ENCODE measurements at places on chromosomes 13 and 19. TPM values are rescaled to one million over a fixed set of nuclear protein-coding genes. Genes with fewer than 3 reads are reported as not detected.
A peak's percentile ranks its signal among the peaks of the same experiment; 100 is the strongest.

DNA sequence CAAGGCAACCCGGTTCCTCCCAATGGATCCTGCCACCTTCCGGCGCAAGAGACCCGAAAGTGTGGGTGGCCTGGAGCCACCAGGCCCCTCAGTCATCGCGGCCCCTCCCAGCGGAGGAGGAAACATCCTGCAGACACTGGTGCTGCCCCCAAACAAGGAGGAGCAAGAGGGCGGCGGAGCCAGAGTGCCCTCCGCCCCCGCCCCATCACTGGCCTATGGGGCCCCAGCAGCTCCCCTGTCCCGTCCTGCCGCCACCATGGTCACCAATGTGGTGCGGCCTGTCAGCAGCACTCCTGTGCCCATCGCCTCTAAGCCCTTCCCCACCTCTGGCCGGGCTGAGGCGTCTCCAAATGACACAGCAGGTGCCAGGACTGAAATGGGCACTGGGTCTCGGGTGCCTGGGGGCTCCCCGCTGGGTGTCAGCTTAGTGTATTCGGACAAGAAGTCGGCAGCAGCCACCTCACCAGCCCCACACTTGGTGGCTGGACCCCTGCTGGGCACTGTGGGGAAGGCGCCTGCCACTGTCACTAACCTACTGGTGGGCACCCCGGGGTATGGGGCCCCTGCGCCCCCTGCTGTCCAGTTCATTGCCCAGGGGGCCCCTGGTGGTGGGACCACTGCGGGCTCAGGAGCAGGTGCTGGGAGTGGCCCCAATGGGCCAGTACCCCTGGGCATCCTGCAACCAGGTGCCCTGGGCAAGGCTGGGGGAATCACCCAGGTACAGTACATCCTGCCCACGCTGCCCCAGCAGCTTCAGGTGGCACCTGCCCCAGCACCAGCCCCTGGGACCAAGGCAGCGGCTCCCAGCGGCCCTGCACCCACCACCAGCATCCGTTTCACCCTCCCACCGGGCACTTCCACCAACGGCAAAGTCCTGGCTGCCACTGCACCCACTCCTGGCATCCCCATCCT lies 11.2 kb upstream of the PRR19 start:
- peak; percentile 30 for DNase-seq

- DNase-seq, result peak; percentile 2
Observed at GRCh38 chr13:34675626-34676025, 266.4 kb upstream of the NBEA start.

GRCh38 chr19:17803264-17803896 lies 8.4 kb downstream of the B3GNT3 start:
- peak; percentile 38 for DNase-seq

GRCh38 chr19:17058236-17058635 lies 17.0 kb downstream of the HAUS8 start:
- peak; percentile 34 for DNase-seq

DNA sequence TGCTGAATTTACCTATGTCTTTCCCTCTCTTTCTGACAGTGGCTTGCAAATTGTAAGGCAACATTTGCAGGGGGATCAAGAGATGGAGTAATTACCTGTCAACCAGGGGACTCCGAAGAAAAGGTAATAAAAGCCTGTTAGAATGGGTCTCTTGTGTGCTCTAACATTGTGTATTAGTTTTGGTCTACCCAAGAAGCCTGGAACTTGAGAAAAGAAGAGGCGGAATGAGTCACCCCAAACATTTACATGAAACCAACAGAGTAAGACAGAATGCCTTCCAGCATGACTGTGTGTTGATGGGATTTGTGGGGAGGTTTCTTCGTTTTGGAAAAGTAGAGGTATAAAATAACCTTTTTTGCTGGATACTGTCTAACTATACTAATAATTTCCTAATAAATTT lies 36.7 kb downstream of the ZAR1L start:
- DNase-seq, result no peak

ZNF284 gene
- 2.6 TPM for total RNA-seq

NCCRP1 gene
- total RNA-seq, result not detected

GRCh38 chr13:78420814-78421213 lies 182.5 kb downstream of the POU4F1 start:
- no peak for DNase-seq

GRCh38 chr13:106277484-106278154 lies 257.8 kb downstream of the EFNB2 start:
- no peak for DNase-seq

DNA sequence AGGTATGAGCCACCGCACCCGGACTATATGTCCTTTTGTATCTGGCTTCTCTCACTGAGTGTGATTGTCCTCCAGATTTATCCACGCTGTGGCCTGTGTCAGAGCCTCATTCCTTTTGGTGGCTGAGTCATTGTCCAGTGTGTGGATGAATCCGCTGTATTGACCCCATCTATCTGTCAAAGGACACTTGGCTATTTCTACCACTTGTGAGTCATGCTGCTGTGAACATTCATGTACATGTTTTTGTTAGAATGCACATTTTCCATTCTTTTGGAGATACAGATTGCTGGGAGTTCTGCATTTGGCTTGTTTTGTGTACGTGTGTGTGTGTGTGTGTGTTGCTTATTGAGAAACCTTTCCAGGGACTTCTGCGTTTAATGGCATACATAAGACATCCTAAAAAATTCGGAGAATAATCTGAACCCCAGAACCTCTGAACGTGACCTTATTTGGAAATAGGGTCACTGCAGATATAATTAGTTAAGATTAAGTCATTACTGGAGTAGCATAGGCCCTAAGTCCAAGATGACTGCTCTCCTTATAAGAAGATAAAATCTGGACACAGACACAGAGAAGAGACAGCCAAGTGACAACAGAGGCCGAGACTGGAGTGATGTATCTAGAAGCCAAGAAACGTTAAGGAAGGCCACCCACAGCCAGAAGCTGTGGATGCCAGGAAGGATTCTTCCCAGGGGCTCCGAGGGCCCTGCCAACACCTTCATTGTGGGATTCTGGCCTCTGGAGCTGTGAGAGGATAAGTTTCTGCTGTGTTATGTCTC lies 4.9 kb upstream of the GIPC3 start:
- peak; percentile 96 for DNase-seq

- DNase-seq, result no peak
Observed at GRCh38 chr19:47661611-47662010, 51.6 kb upstream of the EHD2 start.

CNN1 gene
- total RNA-seq, result 0.78 TPM

- peak; percentile 47 for DNase-seq
Observed at GRCh38 chr19:48842789-48843162, 6.5 kb upstream of the HSD17B14 start.

DNA sequence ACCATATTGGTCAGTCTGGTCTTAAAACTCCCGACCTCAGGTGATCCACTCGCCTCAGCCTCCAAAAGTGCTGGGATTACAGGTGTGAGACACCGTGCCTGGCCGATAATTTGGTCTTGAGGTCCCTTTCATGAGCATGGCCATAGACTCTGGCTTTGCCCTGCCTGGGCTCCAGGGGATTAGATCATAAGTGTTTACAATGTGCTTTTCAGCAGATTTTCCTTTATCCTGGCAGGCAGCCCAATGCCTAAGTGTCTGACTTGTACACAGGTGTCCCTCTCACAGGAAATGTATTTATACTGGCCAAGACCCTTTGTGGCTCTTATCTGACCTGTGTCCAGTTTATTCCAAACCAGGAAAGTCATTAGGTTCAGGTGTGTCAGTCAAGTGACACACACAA lies 15.9 kb downstream of the BCAM start:
- no peak for DNase-seq

GRCh38 chr19:29029268-29029958 lies 183.5 kb downstream of the UQCRFS1 start:
- DNase-seq, result no peak

GRCh38 chr13:45108716-45109101 lies 11.6 kb upstream of the GTF2F2 start:
- DNase-seq, result no peak

- DNase-seq, result no peak
Observed at GRCh38 chr19:35295792-35296462, 4.0 kb downstream of the MAG start.

GRCh38 chr19:4267101-4267900 lies 11.8 kb upstream of the SHD start:
- peak; percentile 72 for DNase-seq

TARM1 gene
- not detected for total RNA-seq

GRCh38 chr13:31334994-31335557 lies 135.3 kb downstream of the B3GLCT start:
- no peak for DNase-seq

CPAMD8 gene
- total RNA-seq, result not detected

GRCh38 chr19:52138278-52138982 lies 1.3 kb downstream of the ZNF616 start:
- DNase-seq, result peak; percentile 18

SMARCA4 gene
- total RNA-seq, result 194 TPM

DNA sequence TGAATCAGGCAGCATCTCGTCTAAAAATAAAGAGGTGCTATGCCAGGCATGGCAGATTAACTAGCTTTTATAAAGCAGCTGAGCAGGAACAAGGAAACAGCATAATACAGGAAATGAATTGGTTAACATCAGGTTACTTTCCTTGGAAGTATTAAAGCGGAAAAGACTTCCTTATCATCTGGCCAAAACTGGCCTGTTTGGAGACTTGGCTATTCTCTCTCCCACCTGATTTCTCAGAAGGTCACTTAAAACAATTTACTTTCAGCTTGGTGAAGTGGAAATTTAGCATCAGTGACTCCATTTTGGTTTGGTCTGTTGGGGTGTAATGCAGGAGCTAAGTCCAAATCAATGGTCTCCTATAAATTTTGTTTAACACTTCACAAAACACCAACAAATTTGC lies 191.6 kb downstream of the NUFIP1 start:
- DNase-seq, result no peak

DNA sequence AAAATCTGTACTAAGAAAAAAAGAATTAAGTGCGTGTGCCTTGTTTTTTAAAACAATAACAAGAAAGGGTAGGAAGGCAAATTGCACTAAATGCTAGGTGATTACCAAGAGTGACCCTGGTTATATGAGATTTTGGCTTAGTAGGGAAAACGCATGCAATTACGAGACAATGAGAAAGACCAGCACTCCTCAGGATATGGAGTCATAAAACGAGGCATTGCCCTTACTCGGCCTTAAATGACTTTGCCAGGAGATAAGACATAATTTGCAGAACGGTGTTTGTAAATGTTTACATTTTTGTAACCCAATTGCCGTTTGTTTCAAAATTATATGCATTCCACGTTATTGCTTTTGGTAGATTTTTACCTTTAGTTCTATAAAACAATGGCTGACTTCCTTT lies 179.8 kb downstream of the RBM26 start:
- DNase-seq, result no peak

DNA sequence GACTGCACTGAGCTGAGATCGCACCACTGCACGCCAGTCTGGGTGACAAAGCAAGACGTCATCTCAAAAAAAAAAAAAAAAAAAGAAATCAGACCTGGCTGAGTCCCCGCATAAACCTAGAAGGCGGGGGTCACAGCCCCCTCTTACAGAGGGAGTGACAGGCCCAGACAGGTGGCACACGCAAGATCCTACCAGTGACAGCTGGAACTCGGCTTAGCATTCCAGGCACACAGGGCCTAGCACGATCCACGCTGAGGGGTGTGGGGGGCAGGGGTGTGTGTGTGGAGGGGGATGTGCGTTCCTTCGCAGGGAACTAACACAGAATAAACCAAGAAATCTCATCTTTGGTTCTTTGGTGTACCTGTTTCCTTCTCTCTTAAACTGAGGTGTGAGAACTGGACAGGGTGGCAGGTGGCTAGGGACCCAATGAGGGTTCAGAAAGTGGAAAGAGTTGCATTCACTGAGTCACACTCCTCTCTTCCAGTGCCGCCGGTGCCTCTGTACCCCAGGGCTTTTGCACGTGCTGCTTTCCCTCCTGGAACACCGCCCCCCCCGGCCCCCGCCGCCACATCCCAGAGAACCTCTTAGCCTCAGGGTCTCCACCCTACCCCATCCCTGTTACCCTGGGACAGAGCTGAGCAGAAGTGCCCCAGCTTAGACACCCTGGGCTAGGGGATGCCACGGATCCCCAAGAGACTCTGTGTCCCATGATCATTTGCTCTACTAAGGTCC lies 5.0 kb downstream of the SGTA start:
- no peak for DNase-seq

FXYD3 gene
- total RNA-seq, result not detected

ZNF418 gene
- total RNA-seq, result 0.31 TPM

DNA sequence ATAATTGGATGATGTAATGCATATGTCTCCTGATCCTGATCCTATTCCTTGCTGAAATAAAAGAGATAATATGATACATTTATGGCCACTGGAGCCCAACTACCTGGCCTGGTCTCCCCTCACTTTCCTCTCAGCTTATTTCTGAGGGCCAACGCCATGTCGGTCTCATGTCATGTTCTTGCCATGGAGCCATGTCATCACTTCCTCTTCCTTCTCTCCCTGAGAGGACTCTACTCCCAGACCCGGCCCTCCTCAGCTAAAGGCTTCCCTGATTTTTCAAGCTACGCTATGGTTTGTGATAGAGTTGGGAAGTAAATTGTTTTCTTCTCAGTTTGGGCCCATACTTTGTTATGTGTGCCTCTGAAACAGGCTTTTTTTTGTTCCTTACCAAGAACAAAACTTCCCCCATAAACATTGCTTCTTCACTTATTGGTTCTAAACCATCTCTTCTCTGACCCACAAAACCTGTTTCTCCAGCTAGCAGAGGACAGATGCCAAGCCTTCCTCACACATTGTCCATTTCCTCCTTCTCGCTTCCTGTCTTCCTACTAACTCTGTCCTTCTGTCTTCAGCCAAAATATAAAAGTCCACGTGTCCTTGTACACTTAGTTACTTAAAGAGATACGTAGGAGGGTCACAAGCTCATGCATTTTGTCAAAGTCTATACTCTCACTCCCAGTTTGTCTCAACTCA lies 319.9 kb upstream of the DACH1 start:
- DNase-seq, result no peak

GRCh38 chr13:95261956-95262355 lies 39.3 kb downstream of the ABCC4 start:
- no peak for DNase-seq

GRCh38 chr19:29505097-29505824 lies 20.5 kb upstream of the VSTM2B start:
- no peak for DNase-seq

- DNase-seq, result no peak
Observed at GRCh38 chr13:71856548-71857043, 10.4 kb downstream of the DACH1 start.

DNA sequence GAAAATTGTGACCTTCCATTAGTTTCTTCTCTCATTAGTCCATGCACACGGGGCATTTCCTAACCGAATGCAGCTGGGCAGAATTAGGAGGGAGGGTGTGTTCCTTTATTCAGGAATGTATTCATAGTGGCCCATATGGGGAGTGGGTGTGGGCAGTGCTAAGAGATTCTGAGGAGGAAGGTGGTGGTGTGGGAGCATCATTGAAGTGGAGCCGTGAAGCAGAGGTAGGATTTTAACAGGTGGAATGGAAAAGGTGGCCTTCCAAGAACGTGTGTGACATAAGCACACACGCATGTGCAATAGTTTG lies 134.2 kb downstream of the MTUS2 start:
- no peak for DNase-seq

GRCh38 chr13:91119643-91120042 lies 227.8 kb upstream of the MIR17HG start:
- DNase-seq, result no peak

GRCh38 chr19:3411636-3412035 lies 45.3 kb downstream of the NFIC start:
- DNase-seq, result no peak

Data from A172 (cell line).